Pons (tissue), 1 donor: ENCODE measurements at places on chromosomes 16 and 17.

DNA sequence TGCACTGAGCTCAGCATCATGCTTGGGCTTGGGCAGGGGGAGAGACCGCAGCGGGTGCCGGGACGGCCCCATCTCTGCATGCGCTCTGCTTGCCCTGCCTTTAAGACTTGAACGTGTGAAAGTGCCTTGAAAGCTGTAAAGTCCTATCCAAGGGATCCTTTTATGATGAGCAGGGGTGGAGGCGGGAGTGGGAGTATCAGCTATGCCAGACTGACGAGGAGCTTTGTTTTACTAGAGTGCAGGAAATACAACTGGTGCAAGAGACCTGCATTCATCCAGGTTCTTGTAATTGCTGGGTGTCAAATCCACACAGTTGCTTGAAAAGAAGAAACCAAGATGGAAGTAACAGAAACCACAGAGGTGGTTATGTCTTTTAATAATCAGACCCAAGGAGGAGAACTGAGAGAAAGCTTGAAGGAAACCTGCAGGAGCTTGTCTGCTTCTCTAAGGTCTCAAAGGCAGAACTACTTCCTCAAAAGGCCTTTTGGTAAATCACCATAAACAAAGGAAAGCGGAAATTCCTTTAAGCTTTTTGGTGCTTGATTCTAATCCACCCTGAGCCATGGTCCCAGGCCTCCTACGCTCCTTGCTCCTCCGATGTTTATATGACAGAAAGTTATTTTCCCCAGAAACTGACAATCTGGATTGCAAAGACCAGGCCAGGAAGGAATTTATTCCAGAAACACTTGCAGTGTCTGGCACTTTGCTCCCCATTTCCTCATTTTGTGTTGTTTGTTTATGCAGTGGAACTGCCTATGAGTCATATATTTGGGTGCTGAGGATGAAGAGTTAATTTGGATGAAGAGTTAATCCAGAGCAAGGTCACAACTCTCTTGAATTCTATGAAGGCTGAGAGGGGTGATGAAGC, 51.3 kb upstream of the FBXO47 start:
- peak; percentile 47 for DNase-seq

DNA sequence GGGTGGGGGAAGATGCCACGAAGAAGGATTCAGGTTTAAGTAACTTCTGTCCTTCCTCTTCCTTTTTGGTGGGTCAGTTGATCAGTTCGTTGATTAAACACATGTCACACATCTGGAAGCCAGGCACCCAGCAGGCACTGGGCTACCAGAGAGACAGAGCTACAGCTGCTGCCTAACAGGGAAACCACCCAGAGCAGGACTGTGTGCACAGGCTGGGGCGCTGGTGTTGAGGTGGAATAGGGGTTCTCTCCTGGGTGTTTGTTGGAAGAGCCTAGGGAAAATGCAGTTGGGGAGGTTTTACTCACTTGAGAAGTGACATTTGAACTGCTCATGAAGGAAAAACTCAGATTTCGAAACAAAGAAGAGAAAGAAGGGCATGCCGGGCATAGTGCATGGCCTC, 152.4 kb downstream of the IRX5 start:
- DNase-seq = no peak

- no peak for DNase-seq
Measured at GRCh38 chr16:15573274-15573895, 69.6 kb downstream of the MARF1 start.

- no peak for DNase-seq
Measured at GRCh38 chr17:31458829-31459228, 67.4 kb downstream of the RAB11FIP4 start.

- DNase-seq = no peak
Measured at GRCh38 chr16:3878610-3879009, 1.9 kb downstream of the CREBBP start.
